ENCODE measurements at places on chromosomes 11 and 22.
A peak's percentile ranks its signal among the peaks of the same experiment; 100 is the strongest.

DNA sequence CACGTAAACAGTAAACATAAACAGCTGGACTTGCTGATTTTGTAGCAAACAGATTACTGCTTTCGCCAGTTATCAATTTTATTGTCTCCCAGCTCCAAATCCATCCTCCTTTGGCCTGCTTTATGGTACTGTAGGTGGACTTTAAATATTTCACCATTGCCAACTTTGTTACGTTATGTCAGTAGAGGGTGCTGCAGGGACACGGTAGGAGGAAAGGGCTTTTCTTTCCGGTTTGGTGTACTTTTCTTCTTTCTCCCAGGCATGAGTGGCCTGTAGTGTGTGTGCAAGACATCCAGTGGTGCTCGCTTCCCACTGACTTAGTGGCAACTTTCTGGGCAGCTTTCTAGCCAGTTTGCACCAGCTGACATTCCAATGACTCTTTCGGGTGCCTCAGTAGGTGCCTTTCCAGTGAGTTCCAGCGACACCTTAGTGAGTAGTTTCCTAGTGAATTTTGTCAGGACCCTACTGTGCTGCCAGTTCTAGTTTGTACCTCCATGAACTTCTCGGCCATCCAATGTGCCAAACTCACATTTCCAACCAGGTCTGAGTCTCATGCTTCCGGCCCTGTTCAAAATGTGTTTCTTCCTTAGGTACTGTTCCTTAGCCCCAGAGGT, 267.6 kb upstream of the TENM4 start:
- peak; percentile 81 for DNase-seq

GRCh38 chr11:34575261-34575660, 45.6 kb upstream of the EHF start:
- no peak for DNase-seq

GRCh38 chr11:12112750-12113149, 2.4 kb downstream of the MICAL2 start:
- DNase-seq = no peak

GRCh38 chr22:22697377-22698117, 53.1 kb downstream of the GGTLC2 start:
- no peak for DNase-seq

- DNase-seq = no peak
Observed at GRCh38 chr11:16356761-16357393, 531 bp upstream of the SOX6 start.

- DNase-seq = no peak
Observed at GRCh38 chr11:105224482-105225253, 85.1 kb upstream of the CARD18 start.

DNA sequence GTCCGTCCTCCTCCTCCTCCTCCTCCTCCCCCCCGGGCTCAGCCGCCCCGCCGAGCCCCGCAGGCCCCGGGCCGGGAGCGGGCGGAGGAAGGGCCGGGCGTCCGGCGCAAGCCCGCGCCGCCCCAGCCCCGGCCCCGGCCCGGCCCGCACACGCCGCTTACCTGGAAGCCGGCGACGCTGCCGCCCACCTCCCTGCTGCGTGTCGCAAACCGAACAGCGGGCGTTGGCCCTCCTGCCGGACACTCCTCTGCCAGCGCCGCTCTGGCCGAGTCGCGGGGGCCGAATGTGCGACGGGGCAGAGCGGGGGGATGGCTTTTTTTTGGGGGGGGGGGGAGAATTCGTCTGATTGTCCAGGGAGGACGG, 1.1 kb downstream of the IGF2 start:
- DNase-seq = no peak

DNA sequence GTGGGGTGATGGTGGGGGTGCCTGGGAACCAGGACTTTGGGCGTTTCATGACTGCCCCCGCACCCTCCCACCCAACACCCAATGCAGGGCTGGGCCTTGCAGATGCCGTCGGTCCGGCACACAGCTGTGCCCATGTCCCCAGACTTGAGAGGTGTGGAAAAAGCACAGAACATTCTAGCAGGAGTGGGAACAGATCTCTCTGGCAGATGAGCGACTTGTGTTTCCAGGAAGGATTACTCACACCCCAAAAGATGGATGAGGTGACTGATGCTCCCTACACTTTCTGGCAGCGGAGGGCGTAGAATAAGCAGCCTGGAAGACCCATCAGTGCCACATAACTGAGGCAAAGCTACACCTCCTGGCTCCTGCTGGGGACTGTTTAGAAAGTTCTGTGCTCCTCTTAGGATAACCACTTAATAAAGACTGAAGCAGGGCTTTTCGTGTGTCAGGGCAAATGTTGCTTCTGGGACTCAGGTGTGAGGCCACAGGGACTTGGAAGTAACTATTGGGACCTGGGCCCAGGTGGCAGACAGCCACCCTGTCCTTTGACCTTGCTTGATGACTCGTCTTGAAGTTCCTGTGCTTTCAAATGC, 24.2 kb downstream of the FBLN1 start:
- DNase-seq = no peak

- no peak for DNase-seq
Observed at GRCh38 chr11:99670067-99670676, 649.4 kb downstream of the CNTN5 start.

DNA sequence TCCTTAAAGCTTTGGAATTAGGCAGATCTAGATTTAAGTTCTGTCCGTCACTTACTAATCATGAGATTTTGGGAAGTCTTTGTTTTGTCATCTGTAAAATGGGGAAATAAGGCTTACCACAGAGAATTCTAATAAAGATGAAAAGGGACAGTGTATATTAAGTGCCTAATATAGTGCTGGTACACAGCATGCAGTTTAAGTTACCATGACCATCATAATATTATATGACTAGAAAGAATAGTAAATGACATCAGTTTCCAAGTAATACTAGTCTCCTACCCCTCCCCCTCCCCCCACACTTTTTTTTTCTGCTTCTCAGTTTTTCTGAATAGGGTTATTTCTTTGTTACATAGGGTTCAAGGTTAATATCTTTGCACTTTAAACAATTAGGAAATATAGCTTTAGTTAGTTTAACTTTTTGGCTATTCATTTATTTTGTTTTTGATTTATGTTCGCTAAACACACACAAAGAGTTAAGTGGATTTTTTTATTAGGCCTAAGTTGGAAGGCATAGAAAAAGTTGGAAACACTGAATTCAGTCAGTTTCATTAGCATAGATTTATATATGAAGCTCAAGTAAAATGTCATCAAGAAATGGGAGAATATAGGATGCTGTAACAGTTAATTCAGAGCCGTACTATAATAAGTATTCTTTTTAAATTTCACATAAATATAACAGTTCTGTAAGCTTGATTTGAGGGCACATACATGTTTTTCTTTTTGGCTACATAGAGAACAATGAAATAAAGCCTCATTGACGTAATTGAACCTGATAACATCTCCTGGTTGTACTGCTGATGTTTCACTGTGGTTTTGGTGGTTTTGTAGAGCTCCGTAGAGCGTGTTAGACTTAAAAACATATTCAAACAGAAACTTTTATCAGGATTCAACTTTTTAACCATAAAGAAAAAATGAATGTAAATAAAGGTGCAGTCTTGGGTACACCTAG, 121.2 kb downstream of the PDE3B start:
- DNase-seq = no peak

- no peak for DNase-seq
Observed at GRCh38 chr22:49512487-49513165, 315.0 kb downstream of the BRD1 start.

GRCh38 chr11:57475191-57475590, 14.9 kb downstream of the RTN4RL2 start:
- DNase-seq = no peak

DNA sequence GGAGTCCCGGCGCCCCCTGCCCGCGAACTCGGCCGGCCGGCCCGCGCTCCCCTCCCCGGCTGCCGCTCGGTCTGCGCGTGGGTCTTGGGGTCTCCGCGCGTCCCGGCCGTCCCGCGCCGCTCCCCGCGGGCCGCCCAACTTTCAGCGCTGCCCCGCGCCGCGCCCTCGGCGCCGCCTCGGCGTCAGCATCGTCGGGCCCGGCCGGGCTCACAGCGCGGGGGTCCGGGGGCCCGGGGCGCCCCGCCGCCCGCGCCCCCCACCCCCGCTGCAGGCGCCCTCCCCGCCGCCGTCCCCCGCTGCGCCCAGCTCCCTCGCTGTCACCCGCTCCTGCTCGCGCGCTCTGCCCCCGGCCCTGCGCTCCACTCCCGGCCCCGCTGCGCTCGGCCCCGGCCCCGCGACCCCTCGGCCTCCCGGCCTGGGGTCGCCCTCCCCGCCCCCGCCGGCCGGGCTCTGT, at the start of gene KCNJ4:
Gene KCNJ4 (minus strand): TSS at position 124 of the 454 bp plus-strand sequence. CDS start 27,067 bp downstream, outside the sequence.
- DNase-seq = no peak

DNA sequence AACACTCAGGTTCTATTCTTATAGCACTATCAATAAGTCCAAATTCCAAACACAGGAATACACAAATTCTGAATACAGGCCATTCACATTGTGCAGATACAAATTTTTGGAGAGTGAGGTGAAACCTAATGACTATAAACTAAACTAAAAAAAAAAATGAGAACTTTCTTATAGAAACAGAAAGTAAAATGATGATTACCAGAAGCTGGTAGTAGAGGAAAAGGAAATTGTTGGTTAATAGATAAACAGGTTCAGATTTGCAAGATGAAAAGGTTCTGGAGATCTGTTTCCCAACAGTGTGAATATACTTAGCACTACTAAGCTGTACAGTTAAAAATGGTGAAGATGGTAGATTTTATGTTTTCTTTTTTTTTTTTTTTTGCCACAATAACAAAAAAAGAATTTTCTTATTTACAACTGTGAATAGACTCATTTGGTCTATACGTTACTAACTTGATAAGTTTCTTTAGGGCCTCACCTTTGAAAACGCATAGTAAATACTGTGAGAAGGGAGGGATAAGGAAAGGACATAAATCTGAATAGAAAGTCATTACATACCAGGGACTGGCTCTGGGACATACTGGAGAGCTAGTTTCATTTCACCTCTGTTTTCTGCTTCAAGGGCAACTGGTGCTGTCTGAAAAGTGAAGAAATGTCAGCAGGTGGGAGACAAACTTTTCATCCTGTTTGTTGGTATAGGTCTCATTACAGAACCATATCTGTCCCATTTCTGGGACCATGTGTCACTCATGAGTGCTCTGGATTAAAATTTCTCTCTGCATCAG, 14.2 kb upstream of the CCDC89 start:
- DNase-seq = no peak

DNA sequence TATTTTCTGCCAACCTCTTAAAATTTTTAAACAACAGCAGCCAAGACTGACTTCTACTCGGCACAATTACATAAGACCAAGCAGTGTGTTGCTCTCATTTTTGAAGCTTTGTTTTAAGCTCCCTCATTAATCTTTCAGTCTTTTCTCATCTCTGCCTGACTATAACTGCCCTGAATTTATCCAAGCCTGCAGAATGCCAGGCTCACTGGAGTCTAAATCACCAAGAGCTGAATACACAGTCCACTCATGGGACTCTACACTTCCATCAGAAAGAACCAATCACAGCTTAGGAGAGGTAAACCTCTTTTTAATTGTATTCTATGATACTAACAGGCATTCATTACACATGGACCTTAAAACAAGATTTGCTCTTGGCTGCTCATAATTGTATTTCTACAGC, 178.7 kb downstream of the CADM1 start:
- no peak for DNase-seq

GRCh38 chr11:77502346-77502905, 28.5 kb upstream of the PAK1 start:
- no peak for DNase-seq

DNA sequence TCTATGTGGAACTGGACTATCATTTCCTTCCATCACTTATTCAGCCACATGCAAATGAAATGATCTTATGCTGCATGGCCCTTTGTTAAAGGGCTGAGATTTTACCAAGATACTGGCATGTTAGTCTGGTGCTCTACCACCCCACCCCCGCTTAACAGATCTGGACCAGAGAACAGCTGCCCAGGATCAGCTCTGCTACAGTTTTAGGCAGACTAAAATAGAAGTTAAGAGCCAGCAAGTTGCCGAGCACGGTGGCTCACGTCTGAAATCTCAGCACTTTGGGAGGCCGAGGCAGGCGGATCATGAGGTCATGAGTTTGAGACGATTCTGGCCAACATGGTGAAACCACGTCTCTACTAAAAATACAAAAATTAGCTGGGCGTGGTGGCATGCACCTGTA, 4.6 kb downstream of the DDB1 start:
- DNase-seq = no peak

GRCh38 chr11:120344302-120345004, 8.2 kb downstream of the ARHGEF12 start:
- DNase-seq = no peak

DNA sequence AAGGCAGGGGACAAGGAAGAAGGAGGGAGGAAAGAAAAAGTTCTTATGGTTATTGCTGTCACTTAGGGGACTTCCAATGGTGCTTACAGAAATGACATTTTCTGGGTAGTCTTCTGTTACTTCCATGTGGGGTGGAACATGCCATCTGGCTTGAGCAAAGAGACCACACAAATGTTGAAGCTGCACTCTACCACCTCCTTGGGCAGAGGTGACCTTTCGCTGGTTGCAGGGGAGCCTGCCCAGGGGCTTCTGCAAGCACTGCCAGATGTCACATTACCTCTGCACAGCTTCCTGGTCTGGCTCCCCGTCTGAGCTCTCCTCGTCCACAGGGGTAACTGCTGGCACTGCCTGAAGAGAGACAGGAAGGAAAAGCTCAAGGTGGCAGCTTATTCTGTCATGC, 32.6 kb upstream of the APOA1 start:
- no peak for DNase-seq

DNA sequence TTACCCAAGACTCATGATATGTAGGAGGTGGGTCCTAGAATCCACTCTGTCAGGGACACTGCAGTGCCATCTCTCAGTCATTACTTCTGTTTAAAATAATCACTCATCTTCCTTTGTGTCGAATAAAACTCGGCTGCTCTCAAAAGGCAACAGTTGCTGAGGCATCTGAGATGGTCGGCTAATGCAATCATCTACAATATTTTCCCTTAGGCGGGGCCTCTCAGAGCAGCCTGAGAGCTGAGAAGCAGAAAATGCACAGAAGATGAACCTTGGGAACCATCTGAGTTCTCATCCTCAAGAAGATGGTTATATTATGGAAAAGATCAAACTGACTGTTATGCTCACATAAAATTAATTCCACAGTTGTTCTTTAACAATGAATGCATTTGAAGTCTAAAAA, 1518.2 kb upstream of the TENM4 start:
- peak; percentile 60 for DNase-seq

GRCh38 chr11:117681438-117681837, 115.6 kb downstream of the DSCAML1 start:
- no peak for DNase-seq

- DNase-seq = no peak
Observed at GRCh38 chr11:118842369-118842768, 41.3 kb upstream of the CXCR5 start.

- DNase-seq = no peak
Observed at GRCh38 chr11:117020287-117020686, 77.9 kb downstream of the SIK3 start.

GRCh38 chr11:35689081-35689996, 26.8 kb downstream of the TRIM44 start:
- DNase-seq = no peak

DNA sequence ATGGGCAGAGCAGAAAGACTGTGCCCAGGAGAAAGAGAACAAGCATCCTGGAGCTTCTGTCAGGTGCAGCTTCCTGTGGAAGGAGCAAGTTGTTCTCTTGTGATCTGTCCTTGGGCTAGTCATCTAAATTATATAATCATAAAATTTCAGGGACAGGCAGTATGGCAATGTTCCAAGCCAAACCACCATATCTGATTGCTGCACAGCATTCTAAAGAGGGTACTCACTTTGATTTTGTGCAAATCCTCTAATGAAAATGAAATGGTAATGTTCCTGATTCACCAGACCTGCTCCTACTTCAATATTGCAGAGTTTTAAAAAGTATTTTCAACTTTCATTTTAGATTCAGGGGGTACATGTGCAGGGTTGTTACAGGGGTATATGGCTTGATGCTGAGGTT, at the start of gene PATE2:
Gene PATE2 (minus strand): TSS at position 101 of the 400 bp plus-strand sequence. CDS start 55 bp downstream, at position 46.
- DNase-seq = no peak

All from SK-N-DZ (cell line).